ENCODE measurements at places on chromosomes 3 and 15.

DNA sequence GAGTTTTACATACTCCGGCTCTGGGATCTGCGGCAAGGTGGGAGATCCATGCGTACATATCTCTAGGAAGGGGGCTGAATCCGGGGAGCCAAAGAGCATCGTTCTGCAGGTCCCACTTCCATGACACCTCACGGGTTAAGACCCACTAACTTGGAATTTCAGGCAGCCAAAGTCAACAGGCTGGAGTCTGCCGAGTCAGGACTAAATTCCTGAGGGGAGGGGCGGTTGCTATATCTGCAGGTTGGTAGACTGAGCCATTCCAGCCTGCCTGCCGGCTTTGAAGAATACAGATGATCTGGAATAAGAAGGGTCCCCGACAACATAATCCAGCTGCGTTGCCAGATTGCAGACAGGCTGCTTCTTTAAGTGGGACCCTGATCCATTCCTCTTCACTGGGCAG, 65.4 kb upstream of the PEX5L start:
- no peak for DNase-seq

GRCh38 chr3:70818145-70818544, 505.7 kb upstream of the MDFIC2 start:
- no peak for DNase-seq

DNA sequence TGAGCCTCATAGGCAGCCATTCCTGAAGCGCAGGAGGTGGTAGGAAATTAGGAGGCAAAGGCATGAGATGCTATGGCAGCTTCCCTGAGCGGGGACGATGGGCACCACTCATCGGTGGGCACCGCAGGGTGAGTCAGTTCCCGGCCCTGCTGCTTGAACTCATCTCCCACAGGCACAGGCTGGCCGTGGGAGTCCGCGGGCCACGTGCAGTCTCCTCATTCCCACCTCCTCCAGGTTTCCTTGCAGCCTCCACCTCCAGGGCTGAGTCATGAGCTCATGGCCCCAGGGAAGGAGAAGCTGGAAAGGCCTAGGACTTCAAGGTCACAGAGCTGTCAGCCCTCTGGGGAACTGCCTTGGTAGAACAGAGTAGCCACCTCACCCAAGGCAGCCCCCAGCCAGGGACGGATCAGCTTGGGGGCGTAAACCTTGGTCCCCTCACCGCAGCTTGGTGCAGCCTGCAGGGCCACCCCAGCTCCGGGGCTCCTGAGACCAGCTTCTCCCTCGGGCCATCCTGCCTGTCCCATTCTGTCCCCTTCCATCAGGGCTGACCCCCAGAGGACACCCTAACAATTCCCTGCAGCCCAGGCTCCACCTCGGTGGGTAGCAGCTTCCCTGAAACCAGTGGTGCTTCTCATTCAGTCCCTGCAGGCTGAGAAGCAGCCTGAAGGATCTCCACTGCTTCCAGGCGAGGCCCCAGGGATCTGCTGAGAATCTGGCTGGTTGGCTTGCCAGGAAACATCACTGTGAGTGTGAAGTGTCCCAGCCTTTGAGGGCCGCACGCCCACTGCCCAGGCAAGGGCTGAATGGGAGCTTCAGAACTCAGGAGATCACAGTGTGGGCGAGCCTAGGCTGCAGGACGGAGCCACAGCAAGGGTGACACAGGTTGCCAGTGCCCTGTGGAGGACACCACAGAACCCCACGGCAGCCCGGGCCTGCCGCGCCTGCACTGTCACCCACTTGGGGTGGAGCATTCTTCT, 150.7 kb upstream of the MEF2A start:
- no peak for DNase-seq

- DNase-seq, result no peak
Observed at GRCh38 chr3:57164217-57164656, 916 bp downstream of the IL17RD start.

- DNase-seq, result no peak
Observed at GRCh38 chr3:189975391-189975990, 145.2 kb downstream of the P3H2 start.

DNA sequence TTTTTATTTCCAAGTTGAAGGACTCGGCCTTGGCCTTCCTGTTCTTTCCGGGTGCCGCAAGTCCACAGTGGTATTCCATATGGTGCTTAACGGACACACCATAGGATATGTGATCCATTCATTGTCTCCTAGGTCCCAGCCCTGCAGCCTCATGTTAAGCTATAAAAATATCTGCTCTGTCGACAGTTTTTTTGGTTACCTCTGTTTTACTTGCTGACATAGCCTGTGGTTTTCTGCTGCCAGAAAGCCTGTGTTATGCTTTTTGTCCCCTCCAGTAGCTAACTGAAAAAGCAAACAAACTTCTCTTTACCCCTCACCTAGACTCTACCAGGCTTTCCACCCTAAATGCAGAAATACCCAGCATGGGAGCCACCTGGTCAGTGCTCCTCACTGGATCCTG, 5.3 kb downstream of the INAFM2 start:
- no peak for DNase-seq

- DNase-seq, result no peak
Observed at GRCh38 chr3:125212091-125212508, 448 bp downstream of the SLC12A8 start.

- DNase-seq, result no peak
Observed at GRCh38 chr3:11555881-11556633, 87.7 kb downstream of the VGLL4 start.
